ENCODE measurements at places on chromosomes 2 and 18.
A peak's percentile ranks its signal among the peaks of the same experiment; 100 is the strongest.

DNA sequence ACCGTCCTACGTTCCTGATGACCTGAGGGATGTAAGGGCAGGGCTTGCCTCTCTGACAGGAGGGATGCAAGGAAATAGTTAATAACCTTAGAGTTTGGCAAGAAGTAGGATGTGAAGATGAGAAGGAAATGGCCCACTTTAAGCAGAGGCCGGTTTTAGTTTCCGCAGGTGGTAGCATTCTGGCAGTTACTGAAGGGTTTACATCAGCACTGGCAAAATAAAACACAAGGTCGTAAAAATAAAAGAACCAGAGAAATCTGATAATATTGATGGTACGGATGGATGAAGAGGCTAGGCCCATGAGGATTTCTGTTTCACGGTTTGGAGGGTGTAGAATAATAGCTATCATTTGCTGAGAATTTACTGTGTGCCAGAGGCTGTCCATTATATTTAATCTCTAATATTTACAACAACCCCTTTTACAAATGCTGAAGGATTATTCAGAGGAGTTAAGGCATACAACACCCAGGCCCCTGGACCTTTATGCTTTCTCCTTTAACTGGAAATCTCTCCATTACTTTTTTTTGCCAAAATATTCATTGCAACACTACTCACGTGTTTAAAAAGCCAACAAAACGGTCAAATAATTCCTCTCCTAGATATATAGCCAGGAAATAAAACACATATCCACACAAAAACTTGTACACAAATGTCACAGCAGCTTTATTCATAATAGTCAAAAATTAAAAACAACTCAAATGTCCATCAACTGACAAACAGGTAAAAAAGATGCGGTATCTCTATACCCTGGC is 28.5 kb downstream of the DAPL1 start:
- no peak for DNase-seq

DNA sequence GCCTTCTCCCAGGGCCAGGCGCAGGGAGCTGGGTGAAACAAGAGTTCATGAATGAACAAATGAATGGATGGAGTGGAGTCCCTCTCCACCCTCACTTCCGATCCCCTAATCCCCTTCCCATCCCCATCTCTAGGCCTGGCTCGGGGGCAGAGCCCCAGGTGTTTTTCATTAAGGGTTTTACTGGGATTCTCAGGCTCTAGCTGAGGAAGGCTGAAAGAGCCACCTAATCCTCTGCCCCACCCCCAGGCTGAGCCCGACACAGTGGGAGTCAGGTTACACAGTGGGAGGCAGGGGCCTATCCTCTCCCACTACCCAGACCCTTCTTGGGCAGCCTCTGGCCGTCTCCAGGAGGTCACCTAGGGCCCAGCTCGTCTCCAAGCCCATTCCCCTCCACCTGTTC is 36.1 kb downstream of the SDC1 start:
- DNase-seq: no peak

GRCh38 chr2:239291475-239292350 is 109.1 kb downstream of the HDAC4 start:
- no peak for DNase-seq

DNA sequence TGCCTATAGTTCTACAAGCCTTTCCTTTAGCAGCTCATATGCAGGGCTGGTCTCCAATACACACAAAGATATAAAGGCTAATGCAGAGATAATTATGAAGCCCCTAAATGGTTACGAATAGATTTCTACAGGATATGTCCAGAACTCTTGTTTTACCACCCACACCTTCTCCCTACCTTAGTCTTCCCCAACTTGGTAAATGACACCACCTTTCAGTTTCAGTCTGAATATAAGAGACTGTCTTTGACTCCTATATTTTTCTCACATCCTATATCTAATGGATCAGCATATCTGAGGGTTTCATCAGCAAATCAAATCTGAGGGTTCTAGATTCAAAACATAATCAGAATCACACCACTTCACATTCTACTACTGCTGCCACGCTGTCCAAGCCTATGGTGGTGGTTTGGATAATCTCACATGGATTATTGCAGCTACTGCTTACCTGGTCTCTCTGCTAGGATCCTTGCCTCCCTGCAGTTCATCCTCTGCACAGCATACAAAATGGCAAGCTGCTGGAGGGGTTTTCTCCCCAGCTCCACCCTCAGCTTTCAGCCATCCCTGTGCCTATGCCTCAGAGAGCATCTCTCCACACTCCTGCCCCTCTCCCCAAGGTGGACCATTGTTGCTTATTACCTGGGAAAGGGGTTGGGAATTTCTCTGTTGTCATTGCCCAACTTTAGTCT is 178.0 kb upstream of the SPOPL start:
- no peak for DNase-seq

DNA sequence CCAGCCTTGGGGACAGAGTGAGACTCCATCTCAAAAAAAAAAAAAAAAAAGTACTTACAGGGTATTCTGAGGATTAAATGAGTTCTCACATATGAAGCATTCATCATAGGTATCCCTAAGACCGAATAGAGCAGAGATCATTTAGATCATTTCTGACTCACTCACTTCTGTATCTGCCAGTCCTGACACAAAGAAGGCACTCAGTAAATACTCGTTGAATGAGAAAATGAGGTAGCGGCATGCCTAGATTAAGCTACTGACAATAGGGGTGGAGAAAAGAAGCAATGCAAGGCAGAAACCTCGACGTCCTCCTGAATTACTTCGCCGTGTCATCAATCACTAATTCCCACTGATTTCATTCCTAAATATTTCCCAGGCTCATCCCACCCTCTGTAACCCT is 103.8 kb downstream of the GREB1L start:
- DNase-seq: no peak

GRCh38 chr2:170044751-170045478 is 133.0 kb upstream of the MYO3B start:
- DNase-seq: no peak

DNA sequence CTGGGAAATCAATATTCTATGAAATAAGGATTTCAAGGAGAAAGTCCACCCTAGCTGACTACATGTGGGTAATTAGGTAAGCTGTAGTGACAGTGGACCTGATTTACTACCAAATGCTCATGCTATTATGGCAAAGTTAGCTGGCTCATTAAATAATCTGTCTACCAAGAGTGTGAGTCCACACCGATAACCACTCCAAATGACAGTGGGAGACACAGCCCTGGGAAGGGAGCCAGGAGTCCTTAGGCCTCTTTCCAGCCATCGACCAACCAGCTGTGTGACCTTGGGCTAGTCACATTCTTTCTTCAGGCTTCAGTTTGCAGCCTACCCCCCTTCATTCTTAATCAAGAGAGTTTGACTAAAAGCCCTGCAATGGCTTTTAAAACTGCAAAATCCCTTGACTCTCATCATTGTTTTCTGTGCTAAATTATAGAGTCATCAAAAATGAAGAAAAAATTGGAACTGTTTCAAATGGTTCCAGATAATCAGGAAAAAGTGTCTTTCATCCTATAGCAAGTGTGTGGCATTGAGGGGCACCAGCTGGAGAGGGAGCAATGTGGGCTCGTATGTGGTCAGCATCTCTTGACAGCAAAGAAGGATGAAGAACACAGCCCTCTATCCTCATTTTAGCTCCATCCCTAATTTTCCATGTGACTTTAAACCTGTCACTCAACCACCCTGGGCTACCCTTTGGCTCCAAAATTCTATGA is 45.6 kb upstream of the SLC14A2 start:
- DNase-seq: peak; percentile 3

GRCh38 chr2:241894056-241894641 is 24.6 kb downstream of the RTP5 start:
- DNase-seq: no peak

DNA sequence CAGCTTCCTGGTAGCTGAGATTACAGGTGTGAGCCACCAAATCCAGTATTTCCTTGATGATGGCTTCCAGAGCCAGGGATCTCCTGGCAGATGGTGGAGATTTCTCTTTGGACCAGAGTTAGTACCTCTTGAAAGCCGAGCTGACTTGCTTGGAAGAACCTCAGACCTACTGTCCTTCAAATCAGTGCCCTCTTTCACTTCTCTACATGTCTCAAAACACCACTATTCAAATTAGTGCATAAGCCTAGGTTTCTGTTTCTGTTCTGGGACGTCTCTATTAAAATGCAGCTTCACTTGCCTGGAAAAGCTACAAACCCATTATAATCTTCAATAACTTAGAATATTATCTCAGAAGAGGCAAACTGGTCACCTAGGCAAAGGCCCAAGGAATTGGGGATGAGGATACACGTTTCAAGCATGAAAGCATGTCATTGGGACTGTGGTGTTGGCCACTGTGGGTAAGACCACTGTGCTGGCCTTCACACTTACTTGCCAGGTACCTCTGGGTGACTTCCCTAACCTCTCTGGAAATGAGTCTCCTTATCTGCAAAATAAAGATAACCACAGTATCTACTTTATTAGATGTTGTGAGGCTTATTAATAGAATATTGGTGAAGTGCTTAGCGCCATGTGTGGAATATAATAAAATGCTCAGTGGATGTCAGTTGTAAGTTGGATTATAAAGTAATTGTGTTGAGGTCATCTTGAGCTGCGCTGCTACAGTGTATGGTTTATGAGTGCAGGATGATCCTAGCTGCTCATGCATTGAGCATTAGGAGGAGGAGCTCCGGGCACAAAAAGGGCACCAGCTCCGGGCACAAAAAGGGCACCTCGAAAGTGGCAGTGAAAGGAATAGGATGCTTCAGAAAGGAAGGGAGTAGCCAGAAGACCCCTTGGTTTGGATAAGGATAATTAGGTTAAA is 84.5 kb downstream of the DOCK10 start:
- no peak for DNase-seq

GRCh38 chr2:46747297-46747818 is 168.2 kb downstream of the MCFD2 start:
- DNase-seq: no peak

GRCh38 chr2:61969376-61969775 is 63.9 kb downstream of the COMMD1 start:
- DNase-seq: no peak

- DNase-seq: no peak
Measured at GRCh38 chr2:170054997-170055396, 123.0 kb upstream of the MYO3B start.

DNA sequence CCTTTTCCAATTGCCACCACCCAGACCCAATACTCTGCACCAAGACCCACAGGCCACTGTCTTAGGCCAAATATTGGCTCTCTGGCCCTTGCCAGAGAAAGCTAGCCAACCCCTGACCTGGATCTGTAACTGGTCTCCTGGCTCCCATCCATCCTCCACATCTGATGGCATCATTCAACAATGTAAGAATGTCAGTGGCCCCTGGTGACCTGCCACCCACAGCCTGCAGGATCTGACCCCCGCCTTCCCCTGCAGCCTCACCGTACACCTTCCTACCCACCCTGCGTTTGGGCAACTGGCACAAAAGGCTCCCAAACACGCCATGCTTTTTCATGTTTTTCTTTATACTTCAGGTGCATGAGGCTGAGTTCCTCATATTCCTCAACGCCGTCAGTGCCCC is 60.0 kb upstream of the ASAP2 start:
- DNase-seq: no peak

DNA sequence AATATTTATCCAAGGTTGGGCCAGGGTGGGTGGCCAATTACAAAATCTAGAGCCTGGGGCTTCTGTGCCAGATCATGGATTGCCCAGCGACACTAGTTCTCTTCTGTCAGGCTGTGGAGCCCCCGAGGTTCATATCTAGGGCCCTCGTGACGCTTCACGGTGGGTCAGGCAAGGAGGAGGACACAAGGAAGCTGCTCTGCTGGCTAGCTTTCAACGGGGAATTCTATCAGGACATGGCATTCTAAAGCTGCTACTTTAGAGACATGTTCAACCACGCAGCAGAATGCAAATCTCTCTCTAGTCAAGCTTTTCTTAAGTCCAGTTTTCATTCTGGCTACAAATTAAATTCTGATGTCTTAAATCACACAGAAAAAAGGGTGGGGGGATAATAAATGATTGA is 180.2 kb downstream of the THADA start:
- no peak for DNase-seq

- no peak for DNase-seq
Measured at GRCh38 chr2:600542-601386, 76.4 kb downstream of the TMEM18 start.

DNA sequence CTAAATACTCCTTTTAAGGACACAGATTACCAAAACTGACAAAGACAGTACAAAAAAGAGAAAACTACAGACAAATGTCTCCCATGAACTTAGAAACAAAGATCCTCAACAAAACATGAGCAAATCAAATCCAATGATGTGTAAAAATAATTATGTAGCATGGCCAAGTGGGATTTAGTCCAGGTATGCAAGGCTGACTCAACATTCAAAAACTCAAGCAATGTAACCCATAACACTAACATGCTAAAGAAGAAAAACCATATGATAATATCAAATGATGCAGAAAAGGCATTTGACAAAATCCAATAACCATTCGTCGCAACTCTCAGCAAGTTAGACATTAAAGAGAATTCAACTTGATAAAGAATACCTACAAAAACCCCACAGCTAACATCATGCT is 239.0 kb upstream of the KLHL29 start:
- no peak for DNase-seq

- DNase-seq: no peak
Measured at GRCh38 chr18:66159451-66159850, 408.6 kb downstream of the CDH7 start.

DNA sequence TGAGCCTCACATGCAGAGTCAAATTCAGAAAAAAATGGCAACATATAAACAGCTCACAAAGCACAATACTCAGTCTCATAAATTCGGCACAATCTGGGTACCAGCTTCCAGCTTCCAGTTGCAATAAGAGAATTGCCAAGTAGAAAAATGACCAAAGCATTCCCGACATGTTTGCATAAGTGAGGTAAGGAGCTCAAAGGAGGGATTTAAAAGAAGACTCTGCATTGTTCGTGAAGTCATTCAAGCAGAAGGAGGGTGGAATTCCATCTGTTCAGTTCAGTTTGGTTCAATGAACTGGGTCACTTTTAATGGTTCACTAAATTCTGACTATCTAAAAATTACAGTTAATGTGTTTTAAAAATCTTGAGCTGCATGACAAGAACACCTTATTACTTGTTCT is 106.7 kb upstream of the KLHL14 start:
- DNase-seq: peak; percentile 40

GRCh38 chr2:21052044-21052443 is 8.2 kb upstream of the APOB start:
- no peak for DNase-seq

GRCh38 chr2:16960579-16960978 is 294.9 kb upstream of the CYRIA start:
- no peak for DNase-seq

GRCh38 chr2:11004199-11004598 is 92.5 kb downstream of the KCNF1 start:
- DNase-seq: peak; percentile 31

GRCh38 chr2:1594373-1595171 is 149.7 kb downstream of the PXDN start:
- no peak for DNase-seq

DNA sequence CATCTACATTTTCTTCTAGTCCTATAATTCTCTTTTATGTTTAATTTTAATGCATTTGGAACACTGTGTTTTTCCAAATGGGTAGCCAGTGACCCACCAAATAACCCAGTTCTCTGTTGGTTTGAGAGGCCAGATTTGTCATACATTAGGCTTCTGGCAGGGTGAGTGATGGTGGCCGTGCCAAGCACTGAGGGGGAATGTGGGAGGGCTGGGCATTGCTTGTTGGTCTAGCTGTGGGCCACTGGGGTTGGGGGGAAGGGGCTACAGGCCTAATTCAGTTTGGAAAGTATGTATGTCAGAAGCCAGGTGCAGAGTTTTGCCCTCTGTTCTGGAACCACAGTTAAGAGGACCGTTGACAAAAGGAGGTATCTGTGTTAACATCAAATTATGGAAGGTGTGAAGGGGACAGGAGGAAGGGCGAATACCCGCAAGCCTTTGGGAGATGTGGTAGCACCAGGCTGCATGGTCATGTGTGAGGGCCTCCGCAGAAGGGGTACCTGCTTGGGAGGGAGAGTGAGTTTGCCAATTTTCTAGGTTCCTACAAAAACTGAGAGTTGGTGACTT is 38.1 kb upstream of the SCLY start:
- no peak for DNase-seq
